ENCODE measurements at places on chromosomes 6 and 20.

- DNase-seq: no peak
Observed at GRCh38 chr6:90787446-90787845, 200.6 kb upstream of the MAP3K7 start.

DNA sequence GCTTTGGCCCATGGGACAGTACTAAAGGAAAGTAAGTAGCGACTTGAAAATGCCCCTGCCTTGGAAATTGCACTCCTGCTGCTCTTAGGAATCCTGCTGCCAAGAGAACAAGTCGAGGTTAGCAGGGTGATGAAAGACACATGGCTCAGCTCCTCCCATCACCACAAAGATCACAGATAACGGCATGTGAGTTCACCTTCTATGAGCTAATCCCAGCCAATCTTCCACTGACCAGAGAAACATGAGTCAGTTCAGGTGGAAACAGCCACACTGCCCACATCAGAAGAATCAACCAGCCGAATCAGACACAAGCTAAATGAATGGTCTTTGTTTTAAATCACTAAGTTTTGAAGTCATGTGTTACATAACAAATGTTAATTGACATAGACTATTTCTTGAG is 106.3 kb downstream of the PRKN start:
- DNase-seq: no peak

DNA sequence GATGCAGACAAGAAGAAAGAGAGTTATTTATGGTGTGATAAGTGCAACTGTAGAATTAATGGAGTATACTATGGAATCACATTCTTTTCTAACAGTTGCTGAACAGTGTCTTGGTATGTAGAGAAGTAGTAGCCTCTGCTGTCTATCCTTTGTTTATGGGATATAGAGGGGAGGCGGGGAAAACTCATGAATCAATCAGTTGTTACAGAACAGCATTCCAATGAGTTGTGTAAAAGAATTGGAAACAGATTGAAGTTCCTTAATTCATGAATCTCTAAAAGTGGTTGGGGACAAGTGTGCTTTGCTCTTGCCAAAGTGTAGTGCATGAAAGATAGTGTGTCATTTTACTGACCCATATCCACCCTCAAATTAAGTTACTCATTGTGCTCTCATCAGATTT is 77.7 kb downstream of the FLRT3 start:
- DNase-seq: no peak

GRCh38 chr6:152978058-152978457 is 4.8 kb downstream of the FBXO5 start:
- no peak for DNase-seq

DNA sequence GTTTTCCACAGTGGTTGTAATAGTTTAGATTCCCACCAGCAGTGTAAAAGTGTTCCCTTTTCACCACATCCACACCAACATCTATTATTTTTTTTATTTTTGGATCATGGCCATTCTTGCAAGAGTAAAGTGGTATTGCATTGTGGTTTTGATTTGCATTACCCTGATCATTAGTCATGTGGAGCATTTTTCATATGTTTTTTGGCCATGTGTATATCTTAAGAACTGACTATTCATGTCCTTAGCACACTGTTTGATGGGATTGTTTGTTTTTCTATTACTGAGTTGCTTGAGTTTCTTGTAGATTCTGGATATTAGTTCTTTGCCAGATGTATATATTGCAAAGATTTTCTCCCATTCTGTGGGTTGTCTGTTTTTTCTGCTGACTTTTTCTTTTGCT is 820.1 kb downstream of the TENT5A start:
- no peak for DNase-seq

DNA sequence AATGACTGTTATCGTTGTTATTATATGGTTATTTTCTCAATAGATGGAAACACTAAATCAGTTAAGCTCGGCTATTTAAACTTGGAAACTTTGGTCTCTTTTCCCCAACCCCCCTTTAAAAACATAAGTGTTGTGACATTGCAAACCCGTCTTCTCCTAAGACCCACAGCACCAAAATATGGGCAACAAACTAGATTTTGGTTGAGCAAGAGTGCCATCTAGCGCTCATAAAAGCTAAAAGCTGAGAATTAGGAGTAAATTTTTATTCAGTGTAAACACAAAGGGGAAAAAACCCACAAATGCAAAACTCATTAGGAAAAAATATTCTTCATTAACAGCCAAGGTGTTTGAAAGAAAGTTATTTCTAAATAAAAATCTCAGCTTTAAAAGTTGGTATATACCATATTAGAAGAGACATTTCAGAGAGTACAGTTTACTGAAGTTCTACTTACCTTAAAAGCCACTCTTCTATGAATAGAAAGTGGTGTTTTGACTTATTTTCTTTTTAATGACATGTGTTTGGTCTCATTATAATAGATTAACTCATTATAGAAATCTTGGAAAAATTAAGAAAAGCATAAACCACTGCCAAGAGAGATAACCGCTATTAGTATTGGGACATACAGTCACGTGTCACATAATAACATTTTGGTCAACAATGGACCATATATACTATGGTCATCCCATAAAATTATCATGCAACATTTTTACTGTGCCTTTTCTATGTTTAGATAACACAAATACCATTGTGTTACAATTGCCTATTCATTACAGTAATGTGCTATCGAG is 21.1 kb downstream of the SESN1 start:
- peak; percentile 84 for DNase-seq

DNA sequence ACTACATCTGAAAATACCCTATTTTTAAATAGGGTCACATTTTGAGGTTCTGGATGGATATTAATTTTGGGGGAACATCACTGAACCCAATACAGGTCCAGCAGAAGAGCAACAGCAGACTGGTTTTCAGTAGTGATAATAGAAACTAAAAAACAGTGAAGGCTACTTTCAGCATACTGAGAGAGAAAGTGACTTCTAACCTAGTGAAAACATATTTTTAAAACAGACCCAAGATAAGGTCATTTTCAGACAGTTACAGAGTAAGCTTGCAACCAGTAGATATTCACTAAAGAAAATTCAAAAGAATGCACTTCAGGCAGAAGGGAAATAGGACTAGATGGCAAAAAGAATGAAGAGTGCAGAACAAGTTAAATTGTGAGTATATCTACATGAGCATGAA is 42.0 kb upstream of the TMEM244 start:
- DNase-seq: no peak

GRCh38 chr6:22008248-22008836 is 288.5 kb downstream of the PRL start:
- no peak for DNase-seq

- DNase-seq: no peak
Observed at GRCh38 chr6:94953867-94954631, 623.3 kb upstream of the MANEA start.

GRCh38 chr6:166313255-166314070 is 5.3 kb upstream of the PRR18 start:
- peak; percentile 55 for DNase-seq

DNA sequence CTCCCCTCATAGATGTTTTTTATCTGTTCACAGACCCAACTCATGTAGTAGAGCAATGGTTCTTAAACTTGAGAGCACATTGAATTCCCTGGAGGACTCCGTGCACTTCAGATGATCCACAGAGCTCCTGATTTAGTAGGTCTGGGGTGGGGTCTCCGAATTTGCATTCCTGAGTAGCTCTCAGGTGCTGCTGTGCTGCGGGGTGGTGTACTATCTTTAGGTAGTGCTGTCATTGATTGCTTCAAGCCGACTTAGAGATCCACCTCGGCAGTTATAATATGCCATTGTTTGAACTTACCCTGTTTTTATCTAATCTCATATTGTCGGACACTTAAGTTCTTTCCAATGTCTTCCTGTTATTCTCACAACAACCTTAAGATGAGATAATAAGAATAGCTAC is 45.0 kb downstream of the BMP2 start:
- no peak for DNase-seq

DNA sequence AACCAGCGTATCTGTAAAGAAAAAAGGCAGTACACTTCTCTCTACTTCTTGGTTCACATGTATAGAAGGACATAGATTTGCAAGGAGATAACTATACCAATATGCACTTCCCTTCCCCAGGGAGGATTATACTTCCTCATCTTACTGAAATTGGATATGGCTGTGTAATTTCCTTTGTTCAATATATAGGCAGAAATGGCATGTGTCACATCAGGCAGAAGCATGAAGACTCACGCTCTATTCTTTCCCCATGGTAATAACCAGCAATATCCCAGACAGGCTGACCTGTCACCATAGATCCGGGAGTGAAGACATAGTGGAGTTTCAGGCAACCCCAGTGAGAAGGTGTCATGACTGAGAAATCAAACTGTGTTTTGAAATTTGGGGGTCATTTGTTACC is 518.3 kb downstream of the KIF16B start:
- DNase-seq: no peak

DNA sequence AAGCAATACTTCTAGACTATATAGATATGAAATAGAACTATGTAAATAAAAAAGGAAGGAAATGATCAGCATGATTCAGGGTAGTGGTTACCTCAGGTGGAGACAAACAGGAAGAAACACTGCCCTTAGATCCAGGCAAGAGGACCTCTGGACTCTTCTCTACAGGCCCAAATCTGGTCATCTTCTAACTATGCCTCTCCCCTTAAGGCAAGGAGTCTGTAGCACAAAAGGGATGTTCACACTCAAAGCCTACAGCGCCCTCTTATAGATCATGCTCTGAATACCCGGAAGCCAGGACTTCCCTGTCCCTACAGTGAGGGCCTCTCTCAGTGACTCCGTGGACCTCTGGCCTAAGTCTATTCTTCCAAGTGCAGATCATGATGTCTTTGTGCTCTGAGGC is 30.4 kb upstream of the HIVEP2 start:
- DNase-seq: peak; percentile 7

DNA sequence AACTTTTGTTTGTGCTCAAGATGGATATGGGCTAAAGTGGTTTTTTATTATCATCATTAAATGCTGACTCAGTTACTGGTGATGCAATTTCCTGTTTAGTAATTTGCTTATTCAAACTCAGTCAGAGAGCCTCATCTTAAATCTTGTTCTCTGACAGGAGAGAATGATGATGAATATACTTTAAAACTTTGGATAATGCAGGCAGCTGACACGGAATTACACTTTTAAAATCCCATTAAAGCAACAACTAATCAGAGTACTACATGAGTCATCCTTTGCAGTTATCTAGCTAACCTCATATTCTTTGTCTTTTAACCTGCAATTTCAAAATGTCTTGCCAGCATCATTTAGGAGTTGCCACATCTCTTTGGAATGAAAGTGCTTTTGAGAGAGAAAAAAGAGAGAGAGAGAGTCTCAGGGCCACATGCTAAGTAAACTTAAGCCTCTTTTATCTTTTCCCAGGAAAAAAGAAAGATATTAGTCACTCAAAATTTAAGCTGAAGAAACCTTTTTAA is 9.2 kb upstream of the C6orf141 start:
- no peak for DNase-seq

DNA sequence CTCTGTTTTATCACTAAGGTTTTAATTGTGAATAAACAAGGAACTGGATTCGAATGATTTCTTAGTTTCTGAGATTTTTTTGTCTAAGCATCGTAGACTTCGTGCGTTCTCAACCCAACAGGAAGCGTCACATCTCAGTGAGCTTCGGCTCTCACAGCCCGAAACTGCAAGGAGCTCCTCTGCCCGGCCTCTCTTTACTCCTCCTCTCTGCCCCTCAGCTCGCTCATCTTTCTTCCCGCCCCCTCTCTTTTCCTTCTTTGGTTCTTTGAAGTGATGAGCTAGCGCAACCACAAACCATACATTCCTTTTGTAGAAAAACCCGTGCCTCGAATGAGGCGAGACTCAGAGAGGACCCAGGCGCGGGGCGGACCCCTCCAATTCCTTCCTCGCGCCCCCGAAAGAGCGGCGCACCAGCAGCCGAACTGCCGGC is 480 bp upstream of the NT5E start:
- DNase-seq: peak; percentile 47

- no peak for DNase-seq
Observed at GRCh38 chr6:52547647-52548352, 29.1 kb downstream of the TRAM2 start.

DNA sequence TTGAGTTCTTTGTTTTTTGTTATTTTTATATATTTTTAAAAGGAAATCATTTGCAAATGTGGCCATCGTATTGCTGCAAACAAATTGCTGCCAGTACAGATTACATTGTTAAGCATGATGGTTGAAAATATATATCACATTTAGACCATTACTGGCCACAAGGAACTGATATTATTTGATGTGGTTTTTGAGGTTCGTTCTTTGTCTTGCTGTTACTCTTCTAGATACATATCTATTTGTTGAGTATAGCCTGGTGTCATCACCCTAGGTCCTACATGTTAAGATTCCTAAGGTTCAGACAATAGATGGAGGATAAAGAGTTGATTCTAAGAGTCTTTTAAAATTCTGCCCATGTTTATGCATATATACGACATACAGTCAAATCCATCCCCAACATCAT is 306.0 kb downstream of the FARS2 start:
- DNase-seq: no peak

- no peak for DNase-seq
Observed at GRCh38 chr6:41939848-41940758, 1.5 kb downstream of the CCND3 start.

DNA sequence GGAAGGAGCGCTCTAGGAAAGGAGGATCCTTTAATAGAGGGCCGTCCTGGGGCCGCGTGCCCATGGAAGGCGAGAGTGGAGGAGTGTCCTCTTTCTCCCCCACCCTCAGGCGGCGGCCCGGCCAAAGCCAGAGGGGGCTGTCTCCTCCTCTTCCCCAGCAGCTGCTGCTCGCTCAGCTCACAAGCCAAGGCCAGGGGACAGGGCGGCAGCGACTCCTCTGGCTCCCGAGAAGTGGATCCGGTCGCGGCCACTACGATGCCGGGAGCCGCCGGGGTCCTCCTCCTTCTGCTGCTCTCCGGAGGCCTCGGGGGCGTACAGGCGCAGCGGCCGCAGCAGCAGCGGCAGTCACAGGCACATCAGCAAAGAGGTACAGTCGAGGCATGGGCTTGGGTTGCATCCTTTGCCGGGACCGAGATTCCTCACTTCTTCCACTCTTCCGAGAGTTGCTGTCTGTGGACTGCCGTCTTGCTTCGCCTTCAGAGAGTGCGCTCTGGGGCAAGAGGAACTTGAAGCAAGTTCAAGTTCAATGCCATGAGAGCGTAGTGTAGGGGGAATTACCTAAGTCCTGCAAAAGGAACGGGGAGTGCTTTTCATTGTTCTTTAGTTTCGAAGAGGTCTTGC is at the start of gene LAMA2:
TSS of gene LAMA2 (plus strand) at position 148 of the 621 bp plus-strand sequence. CDS start at position 256, 108 bp downstream.
- no peak for DNase-seq

- DNase-seq: peak; percentile 66
Observed at GRCh38 chr20:38842558-38842981, 37.1 kb downstream of the PPP1R16B start.

- DNase-seq: no peak
Observed at GRCh38 chr6:104229057-104229456, 630.7 kb downstream of the HACE1 start.

DNA sequence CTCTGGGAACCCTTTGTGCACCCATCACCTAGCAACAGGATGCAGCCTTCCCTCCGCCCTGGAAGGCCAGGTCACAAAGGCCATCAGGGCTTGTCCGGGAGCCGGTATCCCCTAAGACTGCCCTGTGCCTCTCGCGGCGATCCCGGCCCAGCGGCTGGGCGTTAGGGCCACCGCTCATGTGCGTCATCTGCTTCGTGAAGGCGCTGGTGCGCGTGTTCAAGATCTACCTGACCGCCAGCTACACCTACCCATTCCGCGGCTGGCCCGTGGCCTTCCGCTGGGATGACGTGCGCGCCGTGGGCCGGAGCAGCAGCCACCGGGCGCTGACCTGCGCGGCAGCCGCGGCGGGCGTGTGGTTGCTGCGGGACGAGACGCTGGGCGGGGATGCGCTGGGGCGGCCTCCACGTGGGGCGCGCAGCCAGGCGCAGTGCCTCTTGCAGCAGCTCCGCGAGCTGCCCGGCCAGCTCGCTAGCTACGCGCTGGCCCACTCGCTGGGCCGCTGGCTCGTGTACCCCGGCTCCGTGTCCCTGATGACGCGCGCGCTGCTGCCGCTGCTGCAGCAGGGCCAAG is at the start of gene ABHD16B:
TSS of gene ABHD16B (plus strand) at position 134 of the 570 bp plus-strand sequence. CDS start at position 177, 43 bp downstream.
- no peak for DNase-seq

All from CD4-positive, alpha-beta T cell treated with Interleukin-1 beta for 1 hour (primary cell).